GM04504 (cell line): ENCODE measurements at places on chromosomes 2 and 18.

GRCh38 chr2:54041135-54041534 is 70.3 kb upstream of the PSME4 start:
- no peak for DNase-seq

- no peak for DNase-seq
Observed at GRCh38 chr18:11155034-11155759, 5.8 kb upstream of the PIEZO2 start.

DNA sequence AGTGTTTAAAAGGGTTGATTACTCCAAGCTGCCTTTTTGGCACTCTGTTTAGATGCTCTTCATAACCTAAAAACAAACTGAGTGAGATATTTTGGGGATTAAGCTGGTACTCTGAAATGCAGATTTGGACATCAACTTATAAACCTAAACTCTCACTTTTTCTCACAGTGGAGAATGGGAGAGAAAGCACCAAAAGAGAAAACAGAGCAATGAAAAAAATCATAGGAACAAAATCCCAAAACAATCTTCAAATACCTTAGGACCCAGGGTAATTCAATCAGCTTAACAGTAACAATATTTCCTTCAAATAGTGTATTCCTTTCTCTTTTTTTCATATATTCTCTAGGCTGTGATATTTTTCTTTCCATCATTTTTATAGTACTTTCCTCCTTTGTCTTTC is 11.5 kb downstream of the LRP1B start:
- no peak for DNase-seq

DNA sequence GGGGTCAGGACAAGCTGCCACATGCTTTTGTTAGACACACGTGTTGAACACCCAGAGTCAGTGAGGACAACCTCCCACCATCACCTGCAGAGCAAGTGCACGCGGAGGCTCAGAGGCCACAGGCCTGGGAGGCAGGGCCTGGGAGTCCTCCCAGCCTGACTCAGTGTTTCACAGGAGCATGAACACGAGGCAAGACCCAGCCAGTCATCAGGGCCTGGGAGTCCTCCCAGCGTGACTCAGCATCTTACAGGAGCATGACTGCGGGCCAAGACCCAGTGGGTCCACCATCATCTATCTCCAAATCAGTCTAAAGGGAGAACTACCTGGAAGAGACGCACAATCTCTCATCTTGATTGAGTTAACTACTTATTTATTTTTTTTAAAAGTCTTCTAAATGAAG is 112.6 kb upstream of the PXDN start:
- no peak for DNase-seq

- no peak for DNase-seq
Observed at GRCh38 chr2:226993171-226993570, 157.3 kb downstream of the RHBDD1 start.

DNA sequence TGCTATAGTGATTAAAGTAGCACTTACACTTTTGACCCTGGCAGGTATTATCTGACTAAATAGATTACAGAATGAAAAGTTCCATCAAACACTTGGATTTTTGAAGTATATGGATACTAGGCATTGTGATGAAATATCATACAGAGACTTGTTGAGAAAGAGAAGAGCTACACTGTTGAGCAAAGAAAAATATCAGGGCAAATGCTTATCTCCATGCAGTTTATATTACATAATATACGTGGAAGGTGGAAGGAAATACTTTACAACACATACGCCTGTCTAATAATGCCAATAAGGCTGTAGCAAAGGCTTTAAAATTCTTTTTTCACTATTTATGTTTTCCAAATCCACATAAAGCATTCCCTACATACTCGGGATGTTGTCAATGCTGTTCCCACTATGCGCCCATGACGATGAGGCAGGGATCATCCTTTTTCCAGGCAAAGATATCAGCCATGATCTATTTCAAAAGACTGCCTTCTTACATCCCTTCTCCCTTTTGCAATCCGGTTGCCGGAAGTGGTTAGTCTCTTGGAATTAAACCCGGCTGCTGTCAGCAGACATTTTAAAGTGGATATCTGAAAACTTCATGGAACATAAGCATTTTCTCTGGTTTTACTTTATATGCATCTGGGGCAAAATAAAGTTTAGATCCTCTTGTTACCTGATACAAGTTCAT is 92.6 kb upstream of the ITGA4 start:
- no peak for DNase-seq

GRCh38 chr2:123614596-123614995 is 410.5 kb upstream of the CNTNAP5 start:
- no peak for DNase-seq

DNA sequence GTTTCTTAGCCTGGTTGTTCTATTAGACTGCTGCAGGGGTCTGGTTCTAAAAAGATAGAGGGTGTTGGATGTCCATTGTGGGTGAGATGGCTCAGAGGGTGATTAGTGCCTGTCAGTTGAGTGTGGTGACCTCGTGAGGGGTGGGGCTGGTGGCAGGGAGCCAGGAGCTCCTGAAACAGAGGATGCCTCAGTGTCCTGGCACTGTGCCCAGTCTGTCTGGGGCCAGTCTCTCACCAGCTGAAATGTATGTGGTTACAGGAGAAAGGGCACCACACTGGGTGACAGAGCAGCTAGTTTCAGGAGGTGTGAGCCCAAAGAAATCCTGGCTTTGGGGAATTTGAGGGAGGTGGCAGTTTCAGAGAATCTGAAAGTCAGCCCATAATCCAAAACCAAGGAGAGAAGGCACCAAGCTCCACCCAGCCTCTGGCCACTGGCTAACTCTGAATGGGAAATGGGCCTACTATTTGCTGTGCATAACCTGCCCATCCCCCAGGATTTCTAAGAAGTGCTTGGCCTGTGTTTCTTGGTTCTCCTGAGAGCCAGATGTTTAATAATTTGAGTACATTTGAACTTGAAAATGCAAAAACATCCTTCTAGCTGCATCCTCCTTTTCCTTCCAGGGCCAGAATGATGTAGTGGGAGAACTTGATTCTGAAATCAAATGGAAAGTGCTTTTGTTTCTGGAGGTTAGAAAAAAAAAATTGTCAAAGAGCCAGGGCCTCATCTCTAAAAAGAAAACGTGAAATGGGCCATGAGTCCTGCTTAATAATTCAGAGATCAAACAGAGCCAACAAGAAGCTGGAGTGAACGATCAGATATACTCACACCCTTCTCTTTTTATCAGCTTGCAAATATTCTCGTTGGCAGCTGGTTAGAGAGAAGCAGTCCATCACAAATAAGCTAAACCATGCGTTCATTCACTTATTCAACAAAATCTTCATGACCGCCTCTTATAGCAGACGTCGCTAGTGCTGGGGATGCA is 92.3 kb downstream of the B3GNT2 start:
- DNase-seq = no peak

DNA sequence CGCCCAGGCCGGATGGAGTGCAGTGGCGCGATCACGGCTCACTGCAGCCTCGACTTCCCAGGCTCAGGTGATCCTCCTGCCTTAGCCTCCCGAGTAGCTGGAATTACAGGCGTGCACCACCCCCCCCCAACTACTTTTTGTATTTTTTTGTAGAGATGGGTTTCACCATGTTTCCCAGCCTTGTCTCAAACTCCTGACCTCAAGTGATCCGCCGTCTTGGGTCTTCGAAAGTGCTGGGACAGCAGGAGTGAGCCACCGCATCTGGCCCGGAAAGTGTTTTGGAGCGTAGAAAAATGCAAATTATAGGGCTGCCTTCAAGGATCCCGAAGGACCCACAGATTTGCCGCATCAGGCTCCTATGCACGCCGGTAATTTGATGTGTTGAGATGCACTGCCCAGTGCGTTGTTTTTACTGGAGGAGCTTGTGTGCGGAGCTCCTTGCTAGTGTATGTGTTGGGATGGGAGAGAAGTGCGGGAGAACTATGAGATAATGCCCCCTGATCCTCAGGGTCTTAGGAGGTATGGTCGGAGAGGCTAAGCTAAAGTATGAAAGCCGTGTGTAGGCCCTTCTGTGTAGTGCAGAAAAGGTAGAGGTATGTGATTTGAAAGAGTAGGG is 1.2 kb upstream of the CLASP1 start:
- DNase-seq = no peak

DNA sequence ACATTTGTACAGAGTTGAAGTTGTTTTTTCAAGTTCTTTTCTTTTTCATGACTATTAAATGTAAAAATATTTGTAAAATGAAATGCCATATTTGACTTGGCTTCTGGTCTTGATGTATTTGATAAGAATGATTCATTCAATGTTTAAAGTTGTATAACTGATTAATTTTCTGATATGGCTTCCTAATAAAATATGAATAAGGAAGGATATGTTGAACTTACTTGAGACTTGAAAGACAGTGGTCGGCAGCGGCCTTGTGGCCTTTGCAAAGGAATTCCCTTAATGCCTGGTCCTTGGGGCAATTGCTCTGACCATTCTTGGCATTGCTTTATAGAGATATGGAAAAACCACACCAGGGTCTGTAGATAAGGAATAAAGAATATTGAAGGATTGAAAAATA is 25.9 kb upstream of the TMEM87B start:
- no peak for DNase-seq
